ENCODE measurements at places on chromosomes 11 and 22.
A peak's percentile ranks its signal among the peaks of the same experiment; 100 is the strongest.

GRCh38 chr11:82546661-82547557, 186.8 kb downstream of the FAM181B start:
- DNase-seq = peak; percentile 11

DNA sequence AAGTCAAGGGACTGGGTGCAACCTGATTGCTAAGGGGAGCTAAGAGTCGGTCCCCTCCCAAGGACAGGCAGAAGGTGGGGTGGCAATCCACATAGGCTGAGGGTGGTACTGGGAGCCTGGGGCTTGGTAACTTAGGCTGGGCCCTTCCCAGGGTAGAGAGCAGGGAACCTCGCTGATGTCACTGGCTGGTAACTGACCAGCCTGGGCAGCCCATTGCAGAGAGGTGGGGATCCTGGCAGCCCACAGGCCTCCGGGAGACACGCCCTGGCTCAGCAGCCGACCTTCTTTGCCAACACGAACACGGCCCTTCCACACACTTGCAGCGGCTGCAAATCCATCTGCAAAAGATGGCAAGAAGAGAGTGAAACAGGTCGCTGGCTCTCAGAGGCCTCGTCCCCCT, 25.4 kb downstream of the A4GALT start:
- DNase-seq = no peak

- no peak for DNase-seq
These were observed 23.9 kb upstream of the MICAL2 start for GRCh38 chr11:12086271-12087074.

- DNase-seq = no peak
These were observed 8.5 kb upstream of the FXYD6 start for GRCh38 chr11:117884994-117885393.

GRCh38 chr11:77396305-77396704, 77.6 kb downstream of the PAK1 start:
- DNase-seq = no peak

DNA sequence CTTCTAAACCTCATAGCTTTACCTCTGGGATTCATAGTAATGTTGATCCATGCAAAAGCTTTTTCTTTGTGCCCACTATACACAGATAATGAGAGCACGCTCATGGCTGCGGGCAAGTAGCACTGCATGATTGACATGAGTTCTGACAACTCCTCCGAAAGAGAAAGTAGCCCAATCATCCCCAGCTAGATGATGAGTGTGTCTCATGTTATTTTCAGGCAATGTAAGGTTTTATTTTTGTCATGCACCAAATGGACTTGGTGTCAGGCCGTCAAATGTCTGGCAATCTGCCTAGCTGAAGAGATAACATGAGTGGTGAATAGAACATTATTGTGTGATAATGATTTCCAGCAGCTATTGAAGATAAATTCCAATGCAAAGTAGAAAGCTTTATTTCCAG, 662.6 kb downstream of the NTM start:
- no peak for DNase-seq

- DNase-seq = no peak
These were observed 23.5 kb downstream of the CTNND1 start for GRCh38 chr11:57785072-57785471.

DNA sequence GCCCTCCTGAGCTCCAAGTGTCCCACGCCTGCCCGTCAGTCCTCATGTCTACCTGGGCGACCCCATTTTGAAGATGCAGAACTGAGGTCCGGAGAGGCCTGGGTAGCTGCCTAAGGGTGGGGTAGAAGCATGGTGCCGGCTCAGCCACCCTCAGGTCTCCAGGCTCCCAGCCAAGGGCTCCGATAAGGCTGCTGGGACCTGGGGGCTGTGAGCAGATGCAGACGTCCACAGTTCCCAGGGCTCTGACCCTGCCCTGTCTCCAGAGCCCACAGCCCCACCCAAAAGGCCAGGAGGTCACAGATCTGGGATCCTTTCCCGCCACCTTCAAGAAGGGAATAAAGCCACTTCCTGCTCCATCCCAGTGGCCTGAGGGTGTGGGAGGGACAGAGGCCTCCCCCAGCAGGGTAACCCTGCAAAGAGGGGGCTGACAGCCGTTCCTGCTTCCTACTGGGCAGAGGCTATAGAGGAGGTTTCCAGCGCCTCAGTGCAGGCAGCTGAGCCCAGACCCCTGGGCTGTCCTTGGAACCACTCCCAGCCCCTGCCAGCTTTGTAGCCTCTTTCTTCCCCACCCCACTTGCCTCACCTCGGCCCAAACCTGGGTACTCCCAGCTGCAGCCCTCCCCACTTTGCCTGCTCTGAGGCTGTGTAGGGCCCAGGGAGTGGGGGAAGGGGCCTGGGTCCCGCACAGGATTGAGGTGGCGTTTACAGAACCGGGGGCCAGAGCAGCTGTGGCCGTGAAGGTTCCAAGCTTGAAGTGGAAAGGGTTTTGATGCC, 85.5 kb downstream of the CDKN1C start:
- no peak for DNase-seq

DNA sequence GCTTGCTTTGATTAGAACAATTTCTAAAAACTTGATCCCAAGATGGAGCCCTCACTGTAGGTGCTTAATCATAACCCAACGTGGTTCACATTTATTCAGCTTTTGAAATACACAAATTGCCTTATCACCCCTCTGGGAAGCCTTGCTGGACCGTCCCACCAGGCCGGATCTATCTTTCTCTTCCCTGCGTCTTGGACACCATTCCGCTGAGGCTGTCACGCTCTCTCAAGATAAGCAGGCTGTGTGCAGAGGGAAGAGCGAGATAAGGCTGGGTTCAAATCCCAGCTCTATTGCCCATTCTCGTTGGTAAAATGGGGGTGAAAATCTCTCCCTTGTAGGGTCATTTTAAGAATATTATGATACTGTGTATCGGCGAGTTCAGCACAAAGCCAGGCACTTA, 20.5 kb upstream of the TP53I11 start:
- DNase-seq = no peak

DNA sequence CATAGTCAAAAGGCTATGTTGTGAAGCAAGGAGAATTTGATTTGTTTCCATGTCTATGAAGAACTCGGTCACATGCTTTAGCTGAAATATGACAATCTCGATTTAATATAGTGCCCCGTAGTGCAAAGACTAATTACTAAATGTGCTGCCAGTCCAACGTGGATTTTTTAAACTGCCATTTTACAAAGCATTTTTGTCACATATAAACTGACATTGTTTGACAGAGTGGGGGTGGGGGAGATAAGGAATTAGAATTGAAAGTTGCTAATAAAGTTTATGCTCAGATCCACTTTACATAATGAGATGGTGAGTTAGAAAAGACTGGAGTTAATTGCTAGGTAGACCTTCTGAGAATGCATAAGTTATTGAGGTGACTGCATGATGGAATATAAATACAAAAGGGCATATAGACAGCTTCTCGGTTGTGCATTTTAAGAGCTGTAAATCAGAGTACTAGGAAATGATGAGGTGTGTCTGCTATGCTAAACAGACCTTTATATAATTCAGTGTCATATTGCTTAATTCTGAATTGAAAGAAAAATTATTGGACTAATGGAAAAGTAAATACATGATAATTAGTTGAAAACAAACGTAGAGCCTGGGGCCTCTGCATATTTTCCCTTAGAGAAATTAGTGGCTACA, 158.9 kb upstream of the MTNR1B start:
- no peak for DNase-seq

Data from nephron progenitor cell (in vitro differentiated cells).